ENCODE measurements at places on chromosomes 7 and 10. TPM values are rescaled to one million over a fixed set of nuclear protein-coding genes. Genes with fewer than 3 reads are reported as not detected.

SPDYE2B gene
- not detected for total RNA-seq

HOGA1 gene
- total RNA-seq, result 2.5 TPM

CYP2W1 gene
- total RNA-seq, result not detected

HOXA1 gene
- total RNA-seq, result not detected

SLC26A3 gene
- not detected for total RNA-seq

PCLO gene
- 77.5 TPM for total RNA-seq

CHAT gene
- total RNA-seq, result 2.3 TPM

VAX1 gene
- total RNA-seq, result 4.6 TPM

GPER1 gene
- 3.0 TPM for total RNA-seq

OPALIN gene
- total RNA-seq, result not detected

CALML5 gene
- total RNA-seq, result not detected

DGKI gene
- total RNA-seq, result 93.9 TPM

NEUROD6 gene
- 4.2 TPM for total RNA-seq

FRMD4A gene
- total RNA-seq, result 63.9 TPM

TLX1 gene
- not detected for total RNA-seq

KCTD7 gene
- 36.9 TPM for total RNA-seq

HEPACAM2 gene
- 0.23 TPM for total RNA-seq

TRIM50 gene
- total RNA-seq, result not detected

SPDYE2 gene
- 0.23 TPM for total RNA-seq

PDGFA gene
- 52.6 TPM for total RNA-seq

GARS1 gene
- total RNA-seq, result 114 TPM

HOXA13 gene
- not detected for total RNA-seq

DNAAF5 gene
- 9.0 TPM for total RNA-seq

WNT8B gene
- 0.69 TPM for total RNA-seq

PRSS2 gene
- total RNA-seq, result not detected

ASIC3 gene
- total RNA-seq, result 1.4 TPM

THSD7A gene
- total RNA-seq, result 30.4 TPM

PDK4 gene
- total RNA-seq, result 8.3 TPM

SRI gene
- total RNA-seq, result 161 TPM

ZMIZ2 gene
- 20.3 TPM for total RNA-seq

EPO gene
- not detected for total RNA-seq

GBX1 gene
- 1.6 TPM for total RNA-seq

TMEM176B gene
- 5.8 TPM for total RNA-seq

IFIT2 gene
- total RNA-seq, result 11.1 TPM

STEAP1B gene
- 1.8 TPM for total RNA-seq

HOXA9 gene
- not detected for total RNA-seq

TFPI2 gene
- total RNA-seq, result 0.92 TPM

TAS2R41 gene
- not detected for total RNA-seq

All from diencephalon (tissue), 1 donor.